ENCODE measurements at places on chromosomes 7 and 10.

DNA sequence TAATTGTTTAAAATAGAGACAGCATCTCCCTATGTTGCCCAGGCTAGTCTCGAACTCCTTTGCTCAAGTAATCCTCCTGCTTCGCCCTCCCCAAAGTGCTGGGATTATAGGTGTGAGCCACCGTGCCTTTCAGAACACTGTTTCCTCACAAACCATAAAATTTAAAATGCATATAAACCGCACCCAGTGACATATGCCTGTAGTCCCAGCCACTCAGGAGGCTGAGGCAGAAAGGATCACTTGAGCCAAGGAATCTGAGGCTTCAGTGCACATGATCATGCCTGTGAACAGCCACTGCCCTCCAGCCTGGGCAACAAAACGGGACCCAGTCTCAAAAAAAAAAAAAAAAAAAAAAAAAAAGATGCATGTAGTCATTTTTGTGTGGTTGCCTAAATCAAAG lies 36.8 kb downstream of the ACBD5 start:
- DNase-seq, result no peak

GRCh38 chr7:27971171-27971812 lies 209.3 kb downstream of the JAZF1 start:
- no peak for DNase-seq

- DNase-seq, result no peak
Measured at GRCh38 chr7:1410992-1411391, 48.3 kb downstream of the MICALL2 start.

DNA sequence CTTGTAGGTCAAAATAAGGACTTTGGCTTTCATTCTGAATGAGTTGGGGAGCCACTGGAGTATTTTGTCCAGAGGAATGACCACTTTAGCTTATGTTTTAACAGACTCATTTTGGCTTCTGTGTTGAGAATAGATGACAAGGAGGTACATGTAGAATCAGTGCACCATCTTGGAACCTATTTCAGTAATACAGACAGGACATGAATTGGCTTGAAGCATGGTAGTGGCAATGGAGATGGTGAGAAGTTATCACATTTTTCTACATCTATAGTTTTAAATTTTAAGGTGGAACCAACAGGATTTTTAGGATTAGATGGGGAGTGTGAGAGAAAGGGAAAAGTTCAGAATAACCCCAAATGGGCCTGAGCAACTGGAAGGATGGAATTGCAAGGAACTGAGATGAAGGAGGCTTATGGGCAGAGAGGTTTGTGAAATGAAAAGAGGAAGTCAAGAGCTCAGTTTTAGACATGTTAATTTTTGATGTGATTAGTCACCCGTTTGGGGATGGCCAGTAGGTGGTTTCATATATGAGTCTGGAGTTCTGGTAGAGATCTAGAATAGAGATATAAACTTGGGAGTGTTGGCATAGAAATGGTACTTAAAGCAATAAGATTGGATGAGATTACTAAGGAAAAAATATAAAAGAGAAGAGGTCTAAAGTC lies 89.2 kb upstream of the JAZF1 start:
- DNase-seq, result no peak

DNA sequence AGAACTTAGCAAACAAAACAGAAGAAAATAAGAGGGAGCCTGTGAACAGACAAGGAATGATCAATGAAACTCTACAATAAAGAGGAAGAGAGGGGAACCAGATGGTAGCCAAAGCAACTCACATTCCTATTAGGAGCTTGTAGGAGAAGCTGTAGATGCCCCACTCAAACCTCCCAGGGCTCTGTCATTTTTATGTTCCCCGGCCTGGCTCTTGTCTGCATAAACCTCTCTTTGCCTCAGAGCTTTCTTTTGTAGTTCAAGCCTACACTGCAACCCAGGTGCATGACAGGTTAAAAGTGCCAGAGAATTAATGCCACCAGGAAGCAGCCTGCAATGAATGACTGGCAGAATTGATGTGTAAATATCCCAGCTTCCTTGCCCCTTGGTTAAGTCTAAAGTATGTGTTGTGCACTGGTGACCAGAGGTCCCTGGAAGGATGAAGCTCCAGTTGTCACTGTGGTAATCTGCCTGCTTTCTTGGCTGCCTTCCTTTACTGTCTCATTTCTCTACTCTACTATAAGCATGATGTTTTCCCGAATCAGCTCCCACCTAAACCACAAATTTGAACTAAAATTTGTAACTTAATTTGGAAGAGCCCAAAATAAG lies 40.4 kb downstream of the HDAC9 start:
- no peak for DNase-seq

GRCh38 chr10:385571-386300 lies 250.5 kb downstream of the ZMYND11 start:
- DNase-seq, result no peak

- no peak for DNase-seq
Measured at GRCh38 chr10:111784436-111784835, 399.1 kb downstream of the GPAM start.

- DNase-seq, result no peak
Measured at GRCh38 chr10:95253007-95253406, 37.8 kb downstream of the PDLIM1 start.

GRCh38 chr10:73758704-73759511 lies 14.7 kb downstream of the SEC24C start:
- no peak for DNase-seq

GRCh38 chr7:69871213-69871885 lies 273.1 kb downstream of the AUTS2 start:
- no peak for DNase-seq

- no peak for DNase-seq
Measured at GRCh38 chr10:132528064-132528691, 9.4 kb upstream of the INPP5A start.

GRCh38 chr10:119342335-119342734 lies 135.0 kb downstream of the GRK5 start:
- DNase-seq, result no peak

GRCh38 chr10:8051109-8051821 lies 3.2 kb upstream of the GATA3 start:
- DNase-seq, result no peak

GRCh38 chr7:140881507-140882228 lies 43.1 kb downstream of the BRAF start:
- no peak for DNase-seq

GRCh38 chr10:95341716-95342130 lies 50.9 kb upstream of the PDLIM1 start:
- DNase-seq, result no peak

GRCh38 chr7:24767878-24768569 lies 10.8 kb upstream of the GSDME start:
- no peak for DNase-seq

Data from activated CD4-positive, CD25-positive, alpha-beta regulatory T cell treated with anti-CD3 and anti-CD28 coated beads, Interleukin-2, amount 50 U/mL, for 16 hours (primary cell).